Tibial artery (tissue), 4 donors: ENCODE measurements at places on chromosomes 1 and 21.

DNA sequence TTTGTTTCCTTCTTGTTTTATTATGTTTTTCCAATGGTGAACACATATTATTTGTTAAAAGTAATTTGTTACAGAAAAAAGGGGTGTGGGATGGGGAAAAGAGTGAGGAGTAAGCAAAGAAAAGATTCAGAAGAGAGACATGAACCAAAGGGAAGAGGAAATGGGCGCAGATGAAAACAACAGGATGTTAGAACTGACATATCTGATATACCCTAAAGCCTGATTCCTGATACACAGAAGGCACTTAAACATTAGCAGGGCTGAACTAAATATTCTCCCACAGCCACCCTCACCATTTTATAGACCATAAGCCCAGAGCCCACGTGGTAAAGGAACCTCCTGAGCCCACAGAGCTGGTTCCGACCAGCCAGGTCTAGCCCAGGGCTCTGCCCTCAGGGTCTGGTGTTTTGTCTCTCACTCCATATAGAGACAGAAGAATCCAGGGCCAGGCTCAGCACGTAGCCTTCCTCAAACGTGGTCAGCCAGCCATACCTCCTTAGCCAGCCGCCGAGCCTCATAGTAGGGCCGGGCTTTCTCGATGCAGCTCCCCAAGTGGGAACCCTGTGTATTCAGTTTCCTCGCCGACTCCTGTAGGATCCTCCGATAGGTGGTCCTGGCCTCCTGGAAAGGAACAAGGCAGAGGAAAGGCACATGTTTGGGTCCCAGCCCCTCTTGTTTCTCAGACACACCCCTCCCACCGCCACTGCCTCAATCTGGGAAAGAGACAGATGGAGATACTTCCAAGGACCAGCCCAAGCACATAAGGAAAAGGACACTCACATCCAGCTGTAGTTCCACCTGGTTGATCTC lies 9.5 kb downstream of the SH3BP5L start:
- no peak overlapping the region for H3K27ac ChIP-seq
- peaks cover 52% of the 10 kb centered on the region for H3K36me3 ChIP-seq
- no peak overlapping the region for H3K4me3 ChIP-seq
- DNase-seq, result no peak

- no peaks in the 10 kb centered on the region for H3K36me3 ChIP-seq
- no peak overlapping the region for H3K4me3 ChIP-seq
- H3K27me3 ChIP-seq, result no peaks in the 10 kb centered on the region
- DNase-seq, result no peak
- no peak overlapping the region for H3K27ac ChIP-seq
Observed at GRCh38 chr1:199282751-199283305, 644.0 kb downstream of the PTPRC start.

- no peak for DNase-seq
- H3K27ac ChIP-seq, result no peak overlapping the region
- H3K27me3 ChIP-seq, result no peaks in the 10 kb centered on the region
- H3K4me1 ChIP-seq, result no peaks in the 10 kb centered on the region
- H3K36me3 ChIP-seq, result no peaks in the 10 kb centered on the region
- no peak overlapping the region for H3K4me3 ChIP-seq
Observed at GRCh38 chr1:209893751-209894150, 44.3 kb upstream of the SYT14 start.

- no peaks in the 10 kb centered on the region for H3K4me1 ChIP-seq
- H3K4me3 ChIP-seq, result no peak overlapping the region
- no peaks in the 10 kb centered on the region for H3K36me3 ChIP-seq
- no peak for DNase-seq
Observed at GRCh38 chr1:76250271-76250670, 175.7 kb downstream of the ST6GALNAC3 start.

- H3K27ac ChIP-seq, result no peak overlapping the region
- H3K36me3 ChIP-seq, result no peaks in the 10 kb centered on the region
- no peak for DNase-seq
- H3K4me3 ChIP-seq, result no peak overlapping the region
- H3K4me1 ChIP-seq, result no peaks in the 10 kb centered on the region
- no peaks in the 10 kb centered on the region for H3K27me3 ChIP-seq
Observed at GRCh38 chr1:178192686-178193085, 98.8 kb downstream of the RASAL2 start.
